ENCODE measurements at places on chromosomes 11 and 22.

DNA sequence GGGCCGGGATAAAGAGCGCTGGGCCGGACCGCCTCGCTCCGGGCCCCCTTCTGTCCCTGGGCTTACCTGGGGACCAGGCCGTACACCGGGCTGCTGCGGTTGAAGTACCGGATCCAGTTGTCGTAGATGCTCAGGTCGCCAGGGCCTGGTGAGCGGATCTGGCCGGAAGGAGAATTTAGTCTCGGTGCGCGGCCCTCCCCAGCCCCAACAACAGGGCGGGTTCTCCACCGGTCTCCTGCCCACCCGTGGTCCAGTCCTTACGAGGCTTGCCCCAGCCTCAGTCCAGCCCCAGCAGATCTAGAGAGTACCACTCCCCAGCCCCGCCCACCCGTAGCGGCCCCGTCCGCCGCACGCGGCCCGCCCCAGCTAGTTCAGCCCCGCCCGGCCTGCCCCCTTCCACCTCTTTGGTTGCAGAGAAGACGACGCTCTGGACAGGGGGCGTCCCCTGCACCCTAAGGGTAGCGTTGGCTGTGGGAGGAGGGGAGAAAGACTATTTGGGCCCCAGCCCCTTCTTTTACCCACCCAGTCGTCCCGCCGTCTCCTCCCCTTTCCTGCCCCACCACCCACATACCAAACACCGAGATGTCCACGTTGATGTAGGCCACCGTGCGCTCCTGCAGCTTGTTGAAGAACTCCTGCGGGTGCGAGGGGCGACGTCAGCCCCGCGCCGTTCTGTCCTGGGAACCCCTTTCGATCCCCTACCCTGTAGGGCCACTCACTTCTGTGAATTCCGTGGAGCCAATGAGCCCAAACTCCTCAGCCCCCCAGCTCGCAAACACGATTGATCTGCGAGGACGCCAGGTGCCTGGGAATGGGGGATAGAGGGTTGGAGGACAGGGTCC, 6.8 kb downstream of the SAC3D1 start:
- peak; percentile 18 for DNase-seq

- no peak for DNase-seq
Observed at GRCh38 chr22:38352436-38352835, 35.2 kb upstream of the CSNK1E start.

DNA sequence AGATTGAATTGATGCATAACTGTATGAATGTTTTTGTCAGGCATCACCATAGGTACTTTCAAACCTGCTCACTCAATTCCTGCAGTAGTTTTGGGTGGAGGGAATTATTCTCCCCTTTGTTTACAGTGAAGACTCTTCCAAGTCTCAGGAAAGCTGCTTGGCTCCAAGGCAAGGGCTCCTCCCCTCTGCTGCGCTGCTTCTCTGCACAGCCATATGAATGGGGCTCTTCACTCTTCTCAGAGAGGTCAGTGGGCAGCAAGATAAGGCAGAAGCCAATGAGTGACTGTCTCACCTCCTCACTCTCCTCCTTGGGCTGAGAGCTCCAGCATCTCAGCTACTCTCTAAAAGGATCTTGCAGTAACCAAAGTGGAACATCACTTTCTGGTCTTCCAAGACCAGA, 165.7 kb upstream of the TTC12 start:
- no peak for DNase-seq

- DNase-seq = no peak
Observed at GRCh38 chr22:17513612-17514011, 49.7 kb upstream of the SLC25A18 start.

GRCh38 chr11:112255067-112255720, 5.5 kb downstream of the PLET1 start:
- no peak for DNase-seq

DNA sequence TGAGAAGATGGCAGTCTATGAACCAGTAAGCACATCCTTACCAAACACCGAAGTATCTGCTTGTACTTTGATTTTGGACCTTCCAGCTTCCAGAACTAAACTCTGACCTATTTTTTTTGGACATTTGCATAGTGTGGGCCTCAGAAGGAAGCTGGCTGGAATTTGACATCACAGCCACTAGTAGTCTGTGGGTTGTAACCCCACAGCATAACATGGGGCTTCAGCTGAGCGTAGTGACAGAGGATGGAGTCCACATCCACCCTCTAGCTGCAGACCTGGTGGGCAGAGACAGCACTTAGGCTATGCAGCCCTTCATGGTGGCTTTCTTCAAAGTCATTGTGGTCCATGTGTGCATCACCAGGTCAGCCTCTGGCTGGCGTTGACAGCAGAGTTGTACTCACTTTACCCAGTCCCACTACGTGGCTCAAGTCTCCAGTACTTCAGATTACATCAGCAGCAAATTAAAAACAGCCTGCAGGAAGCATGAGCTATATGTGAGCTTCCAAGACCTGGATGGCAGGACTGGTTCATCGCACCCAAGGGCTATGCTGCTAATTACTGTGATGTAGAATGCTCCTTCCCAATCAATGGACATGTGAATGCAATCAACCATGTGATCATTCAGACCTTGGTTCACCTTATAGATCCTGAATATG, 58.6 kb upstream of the VPREB1 start:
- no peak for DNase-seq

- no peak for DNase-seq
Observed at GRCh38 chr11:134242376-134242775, 10.8 kb downstream of the THYN1 start.

GRCh38 chr11:115340874-115341273, 163.3 kb downstream of the CADM1 start:
- no peak for DNase-seq

GRCh38 chr11:61357233-61357893, 4.3 kb downstream of the CYB561A3 start:
- no peak for DNase-seq

DNA sequence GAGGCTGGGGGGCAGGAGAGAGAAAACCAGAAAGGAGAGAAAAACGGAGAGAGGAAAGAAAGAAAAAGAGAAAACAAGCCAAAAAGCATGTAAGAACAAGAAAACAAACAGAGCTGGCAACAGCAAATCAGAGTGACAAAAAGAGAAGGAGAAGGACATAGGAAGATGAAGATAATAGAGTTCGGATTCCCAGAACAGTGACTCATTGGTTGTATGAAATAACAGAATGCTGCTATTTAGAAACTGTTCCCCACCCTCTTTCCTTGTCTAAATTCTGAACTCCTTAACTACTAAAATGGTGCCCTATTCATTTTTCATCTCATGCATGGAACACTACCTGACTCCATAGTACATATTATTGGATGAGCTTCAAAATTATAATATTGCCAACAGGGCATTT, 317.4 kb downstream of the C11orf87 start:
- DNase-seq = no peak

DNA sequence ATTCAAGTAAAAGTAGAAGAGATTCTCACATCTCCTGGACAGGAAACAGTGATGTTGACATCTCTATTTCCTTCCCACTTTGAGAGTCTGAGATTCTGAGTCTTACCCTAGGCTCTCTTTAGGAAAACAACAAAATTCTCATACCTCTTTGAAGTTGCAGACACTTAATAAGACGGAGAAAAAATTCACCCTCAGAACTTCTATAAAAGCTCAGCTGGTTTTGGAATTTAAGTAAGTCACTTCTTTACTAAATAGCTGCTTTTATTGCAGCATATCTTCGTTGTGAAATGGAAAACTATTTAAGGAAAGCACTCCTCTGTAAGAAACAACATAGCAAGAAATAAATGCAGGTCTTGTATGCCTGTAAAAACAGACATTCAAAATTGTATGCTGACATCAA, 79.1 kb downstream of the MSANTD4 start:
- DNase-seq = no peak

- DNase-seq = no peak
Observed at GRCh38 chr11:12094872-12095800, 15.3 kb upstream of the MICAL2 start.

DNA sequence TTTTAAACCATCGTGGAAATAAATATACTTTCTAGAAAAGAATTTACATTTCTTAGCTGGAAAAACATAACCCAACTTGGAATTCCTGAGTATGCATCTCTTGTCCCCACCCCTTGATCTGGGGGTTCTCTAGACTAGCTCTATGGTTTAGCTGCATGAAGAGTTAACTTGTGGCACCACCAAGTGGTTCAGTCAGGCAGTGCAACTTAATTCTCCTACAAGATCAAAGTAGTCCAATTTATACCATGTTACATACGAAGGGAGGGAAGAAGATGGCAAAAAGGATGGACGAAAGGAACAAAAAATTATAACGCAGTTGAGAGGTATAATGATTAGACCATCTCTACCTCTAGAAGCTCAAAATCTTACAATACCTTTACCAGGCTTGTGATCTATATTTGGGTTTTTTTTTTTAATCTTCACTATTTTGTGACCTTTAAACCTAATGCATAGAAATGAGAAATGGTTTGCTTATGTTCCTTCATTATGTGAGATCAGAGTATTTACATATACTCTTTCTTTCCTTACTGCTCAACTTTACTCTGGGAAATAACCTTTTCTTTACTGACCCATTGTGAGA, 28.5 kb upstream of the ALKBH3 start:
- DNase-seq = no peak
